Right kidney (tissue), 9 donors: ENCODE measurements at places on chromosomes 6 and 20.

- DNase-seq = peak; percentile 79
These were observed 183.9 kb downstream of the ERMARD start for GRCh38 chr6:169935348-169935718.

- DNase-seq = no peak
These were observed 62.0 kb downstream of the HIVEP2 start for GRCh38 chr6:142883011-142883410.

DNA sequence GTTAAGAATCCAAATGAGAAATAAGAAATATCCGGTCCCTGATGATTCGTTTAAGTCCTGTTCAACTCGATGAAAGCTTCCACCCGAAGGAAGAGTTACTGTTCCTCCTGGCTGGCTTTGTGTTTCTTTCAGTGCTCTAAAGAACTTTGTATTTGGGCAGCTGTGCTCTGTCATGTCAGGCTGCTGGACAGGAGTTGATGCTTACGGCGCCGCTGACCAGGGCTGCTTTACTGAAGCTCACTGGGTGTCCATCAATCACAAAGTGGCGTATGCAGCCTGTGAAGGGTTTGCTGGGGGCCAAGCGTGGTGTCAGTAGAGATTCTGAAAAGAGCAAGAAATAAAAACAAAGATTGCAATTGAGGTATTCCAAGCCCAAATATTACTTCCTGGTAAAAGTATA lies 21.9 kb downstream of the FAM229B start:
- peak; percentile 19 for DNase-seq

- no peak for DNase-seq
These were observed 480.9 kb upstream of the CHD6 start for GRCh38 chr20:42099101-42099500.

DNA sequence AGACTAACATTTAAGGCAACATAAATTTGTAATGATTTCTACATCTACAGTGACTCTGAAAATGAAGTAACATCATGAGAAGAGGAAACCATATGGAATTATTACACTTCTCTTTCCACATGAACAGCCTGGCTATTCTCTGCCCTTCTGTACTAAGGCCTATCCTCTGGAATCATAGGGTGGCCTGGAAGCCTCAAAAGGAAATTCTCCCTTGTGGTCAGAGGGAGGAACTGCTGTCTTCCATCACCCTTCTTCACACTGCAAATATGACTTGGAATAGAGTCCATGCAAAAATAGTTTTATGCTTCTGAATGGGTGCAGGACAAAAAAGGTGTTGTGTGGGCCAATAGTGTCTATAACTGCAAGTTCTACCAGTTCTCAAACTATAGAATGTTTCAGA lies 44.6 kb upstream of the SH3BGRL2 start:
- no peak for DNase-seq

GRCh38 chr6:138856654-138857053 lies 60.8 kb downstream of the ECT2L start:
- no peak for DNase-seq

DNA sequence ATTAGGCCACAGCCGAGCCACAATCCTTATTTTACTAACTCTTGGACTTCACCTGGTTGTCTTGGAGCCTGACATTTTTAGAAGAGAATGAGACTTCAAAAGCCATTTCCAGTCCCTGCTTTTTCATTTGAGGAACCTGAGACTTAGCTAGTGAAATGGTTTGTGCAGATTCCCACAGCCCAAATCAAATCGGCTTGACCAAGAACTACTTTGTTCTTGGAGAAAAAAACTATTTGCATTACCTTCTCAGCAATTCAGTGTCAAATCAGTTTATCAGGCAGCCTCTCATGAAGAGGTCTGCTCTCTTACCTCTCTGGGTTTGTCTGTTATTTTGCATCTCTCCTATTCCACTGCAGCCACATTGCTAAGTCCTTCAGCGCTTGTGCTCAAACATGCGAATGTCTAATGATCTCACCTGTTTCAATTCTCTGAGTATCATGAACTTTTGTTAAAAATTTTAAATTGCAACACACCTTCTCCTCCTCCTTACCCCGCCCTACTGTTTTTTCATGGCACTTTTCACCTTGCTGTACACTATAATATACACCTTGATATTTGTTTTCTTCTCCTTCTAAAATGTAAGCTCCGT lies 573 bp upstream of the IFNGR1 start:
- no peak for DNase-seq

DNA sequence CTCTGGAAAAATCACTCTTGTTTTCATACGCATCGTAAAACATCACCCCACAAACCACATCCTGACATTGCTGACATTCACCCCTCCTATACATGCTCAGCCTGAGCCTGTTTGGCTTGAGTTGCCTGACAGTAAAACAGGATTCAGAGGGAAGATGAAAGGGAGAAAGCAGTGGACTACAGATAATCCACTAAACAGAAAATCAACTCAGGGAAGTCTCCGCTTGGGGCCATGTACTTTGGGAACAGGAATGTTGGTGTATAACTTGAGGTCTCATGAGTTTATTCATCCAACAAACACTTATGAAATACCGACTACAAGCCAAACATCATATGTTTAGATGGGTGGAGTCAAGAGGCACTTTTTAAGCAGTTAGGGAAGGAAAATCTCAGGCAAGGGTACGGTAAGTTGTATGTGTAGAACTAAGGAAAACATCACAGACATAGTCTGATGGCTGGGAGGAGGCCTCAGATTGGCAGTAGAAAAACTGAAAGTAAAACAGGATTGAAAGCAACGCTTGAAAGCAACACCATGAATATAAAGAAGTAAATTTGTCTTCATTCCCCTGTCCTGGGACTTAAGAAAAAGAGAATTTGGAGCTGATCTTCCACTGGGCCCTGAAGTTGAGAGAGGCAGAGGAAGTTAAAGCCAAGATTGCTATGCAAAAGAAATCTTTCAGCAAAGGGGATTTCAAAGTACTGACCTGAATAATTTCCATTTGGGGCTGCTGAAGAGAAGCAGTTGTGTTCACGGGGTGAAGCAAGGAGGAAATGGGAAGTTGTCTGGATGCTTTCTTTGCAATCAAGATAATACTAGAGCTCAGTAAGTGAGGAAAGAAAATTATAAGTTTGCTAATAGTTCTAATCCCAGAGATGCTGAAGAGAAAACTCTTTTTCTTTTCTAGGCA lies 28.8 kb downstream of the PDE7B start:
- DNase-seq = no peak

DNA sequence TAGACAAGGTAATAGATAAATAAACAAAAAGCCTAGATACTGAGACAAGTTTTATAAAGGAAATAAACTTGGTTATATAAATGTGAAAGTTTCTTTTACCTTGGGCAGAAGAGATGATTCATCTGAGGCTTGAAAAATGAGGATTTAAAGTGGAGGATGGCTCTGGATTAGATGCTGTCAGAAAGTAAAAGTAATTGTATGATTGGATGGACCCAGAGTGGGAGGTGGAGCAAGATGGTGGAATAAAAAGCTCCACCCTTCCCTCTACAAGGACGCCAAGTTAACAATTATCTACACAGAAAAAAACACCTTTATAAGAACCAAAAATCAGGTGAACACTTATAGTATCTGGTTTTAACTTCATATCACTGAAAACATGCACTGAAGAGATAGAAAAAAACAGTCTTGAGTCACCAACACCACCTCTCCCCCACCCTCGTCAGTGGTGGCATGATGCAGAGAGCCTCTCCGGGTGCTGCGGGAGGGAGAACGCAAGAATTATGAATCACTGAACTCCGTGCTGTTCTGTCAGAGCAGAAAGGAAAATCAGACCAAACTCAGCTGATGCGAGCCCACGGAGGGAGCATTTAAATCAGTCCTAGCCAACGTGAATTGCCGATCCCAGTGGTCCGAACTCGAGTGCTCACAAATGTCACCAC lies 84.7 kb upstream of the GJE1 start:
- DNase-seq = no peak
